CMK (cell line): ENCODE measurements at places on chromosomes 5 and 9.

DNA sequence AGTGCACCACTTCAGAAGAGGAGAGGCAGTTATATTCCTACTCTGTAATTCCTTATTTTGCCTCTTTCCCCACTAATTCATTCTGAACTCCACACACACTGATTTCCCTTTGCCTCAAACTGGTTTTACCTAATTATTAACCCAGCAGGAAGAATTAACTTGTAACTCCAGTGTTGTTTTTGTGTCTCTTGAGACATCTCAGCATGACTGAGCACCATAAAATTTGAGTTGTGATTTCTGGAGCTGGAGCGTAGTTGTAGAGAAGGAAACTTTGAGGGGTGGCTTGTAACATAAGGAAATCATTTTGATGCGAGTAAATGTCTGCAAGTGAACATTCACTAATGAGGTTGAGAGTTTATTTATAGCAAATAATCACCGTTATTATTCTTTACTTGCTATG is 265.2 kb downstream of the TMEM38B start:
- no peak for DNase-seq

DNA sequence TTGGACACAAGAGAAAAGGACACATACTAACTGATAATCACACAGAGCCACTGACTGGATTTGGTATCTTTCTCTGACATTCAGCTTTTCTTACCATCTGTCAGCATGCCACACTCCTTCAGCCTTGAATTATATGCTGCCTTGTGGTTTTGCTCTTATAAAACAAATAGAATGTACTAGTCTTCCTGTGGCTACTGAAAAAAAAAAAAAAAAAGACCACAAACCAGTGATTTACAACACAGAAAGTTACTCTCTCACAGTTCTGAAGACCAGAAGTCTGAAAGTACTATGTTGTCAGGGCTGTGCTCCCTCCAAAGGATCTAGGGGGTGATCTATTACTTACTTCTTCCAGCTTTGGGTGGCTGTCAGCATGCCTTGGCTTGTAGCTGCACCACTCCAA is 82.3 kb downstream of the THBS4 start:
- no peak for DNase-seq

- DNase-seq, result no peak
Observed at GRCh38 chr5:65061250-65061973, 292.7 kb downstream of the CWC27 start.

DNA sequence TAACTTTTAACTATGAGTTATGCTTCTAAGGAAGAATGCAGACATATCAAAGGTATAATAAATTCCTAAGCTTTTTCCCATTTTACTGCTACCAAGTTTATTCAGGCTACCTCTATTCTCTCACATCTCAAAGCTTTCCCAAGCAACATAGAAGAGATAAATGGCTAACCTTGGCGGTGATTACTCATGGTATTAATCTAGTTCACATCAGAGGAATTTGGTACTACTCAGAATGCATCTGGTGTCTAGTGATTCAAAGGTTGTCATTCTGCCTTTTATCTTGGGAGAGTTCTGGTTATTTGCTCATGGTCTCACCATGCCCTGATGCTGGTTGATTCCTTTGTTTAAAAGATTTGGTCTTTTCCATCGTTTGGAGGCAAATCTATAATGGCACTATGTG is 182.7 kb downstream of the TAF11L14 start:
- DNase-seq, result no peak

DNA sequence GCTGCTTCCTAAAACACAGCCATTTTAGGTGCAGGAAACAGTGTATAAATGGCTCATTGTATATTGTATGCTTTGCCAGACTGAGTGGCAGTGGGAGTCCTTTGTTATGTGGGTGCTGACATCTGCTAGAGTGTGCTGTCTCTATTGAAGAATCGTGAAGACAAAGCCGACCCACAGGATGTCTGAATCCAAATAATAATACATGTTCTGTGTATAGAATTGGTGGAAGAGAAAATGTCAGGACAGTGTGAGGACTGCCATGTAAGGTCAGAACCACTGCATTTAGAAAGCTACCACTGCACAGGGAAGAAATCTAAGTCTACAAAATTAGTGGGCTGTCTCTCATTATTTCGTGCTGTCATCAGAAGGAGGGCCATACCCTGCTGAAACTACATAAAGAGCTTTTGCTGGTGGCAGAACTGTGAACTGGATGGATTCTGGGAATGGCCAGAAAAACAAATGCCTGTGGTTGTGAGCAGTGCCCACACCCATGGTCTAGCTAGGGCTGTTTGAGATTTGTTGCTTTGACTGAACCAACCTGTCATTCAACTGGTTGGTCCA is 2.5 kb downstream of the IL7R start:
- no peak for DNase-seq

DNA sequence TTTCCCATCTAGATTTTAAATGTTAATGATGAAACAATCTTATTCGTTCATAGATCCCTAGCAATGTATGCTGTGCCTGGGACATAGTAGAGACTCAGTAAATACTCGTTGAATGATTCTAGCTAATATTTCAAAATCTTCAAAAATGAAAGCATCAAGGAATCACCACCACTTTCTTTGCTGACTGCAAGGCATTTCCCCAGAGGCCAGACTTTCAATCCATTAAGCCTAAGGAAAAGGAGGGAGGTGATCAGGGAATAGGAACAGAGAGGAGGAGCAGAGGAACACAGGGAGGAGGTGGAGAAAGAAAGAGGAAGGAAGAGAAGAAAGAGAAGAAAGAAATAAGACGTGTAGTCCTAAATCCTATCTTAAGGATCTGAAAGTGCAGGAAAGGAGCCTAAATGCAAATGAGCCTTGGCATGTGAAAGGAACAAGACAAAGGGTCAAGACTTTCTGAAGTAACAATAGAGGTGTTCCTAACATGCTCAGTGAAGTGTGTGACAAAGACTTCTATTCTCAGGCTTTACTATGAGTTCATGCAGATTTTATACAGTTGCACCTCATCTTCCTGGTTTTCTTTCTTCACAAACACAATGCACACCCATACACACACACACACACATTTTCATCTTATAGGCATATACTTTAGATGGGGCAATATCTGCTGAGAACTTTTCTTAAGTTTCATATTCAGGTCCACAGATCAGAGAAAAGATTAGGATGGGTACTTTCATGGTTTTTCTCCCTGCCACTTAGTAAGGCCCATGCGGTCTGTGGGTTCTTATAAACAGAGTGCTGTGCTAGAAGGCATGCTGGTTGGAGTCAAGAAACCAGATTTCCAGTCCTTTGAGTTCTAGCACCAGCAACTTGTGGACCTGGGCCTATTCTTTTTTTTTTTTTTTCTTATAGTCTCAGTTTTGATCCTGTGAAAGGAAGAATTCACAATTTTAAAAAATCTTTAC is 512.2 kb upstream of the TNC start:
- no peak for DNase-seq

DNA sequence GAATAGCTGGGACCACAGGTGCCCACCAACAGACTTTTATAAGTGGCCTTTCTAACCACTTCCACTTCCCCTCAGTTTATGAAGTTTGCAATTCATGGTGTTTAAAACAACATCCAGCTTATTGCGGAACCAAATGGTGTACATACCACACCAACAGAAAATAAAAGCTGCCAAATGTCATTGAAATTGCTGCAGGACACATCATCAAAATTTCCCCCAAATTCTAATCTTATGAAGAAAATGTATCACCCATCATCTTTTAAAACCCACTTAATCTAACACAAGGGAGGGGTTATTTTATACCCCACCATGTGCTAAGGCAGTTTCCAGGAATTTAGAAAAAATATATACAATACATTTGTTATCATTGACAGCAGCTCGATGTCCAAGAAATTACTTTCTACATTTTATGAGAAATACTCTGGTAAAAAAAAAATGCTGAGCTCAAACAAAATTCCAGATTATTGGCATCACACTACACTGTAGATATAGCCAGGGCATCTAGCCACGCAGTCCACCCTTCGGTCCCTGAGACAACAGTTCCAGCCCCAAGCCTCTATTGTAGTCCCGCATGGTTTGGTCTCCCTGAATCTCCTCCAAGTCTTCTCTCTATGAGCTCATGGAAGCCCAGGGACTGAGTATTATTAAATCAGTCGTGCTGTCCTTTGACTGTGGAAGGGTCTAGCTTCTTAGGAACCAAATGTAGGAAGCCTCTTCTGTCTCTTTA is 372.8 kb upstream of the SLC30A5 start:
- DNase-seq, result no peak

- DNase-seq, result peak; percentile 37
Observed at GRCh38 chr9:16884952-16885513, 14.6 kb upstream of the BNC2 start.

DNA sequence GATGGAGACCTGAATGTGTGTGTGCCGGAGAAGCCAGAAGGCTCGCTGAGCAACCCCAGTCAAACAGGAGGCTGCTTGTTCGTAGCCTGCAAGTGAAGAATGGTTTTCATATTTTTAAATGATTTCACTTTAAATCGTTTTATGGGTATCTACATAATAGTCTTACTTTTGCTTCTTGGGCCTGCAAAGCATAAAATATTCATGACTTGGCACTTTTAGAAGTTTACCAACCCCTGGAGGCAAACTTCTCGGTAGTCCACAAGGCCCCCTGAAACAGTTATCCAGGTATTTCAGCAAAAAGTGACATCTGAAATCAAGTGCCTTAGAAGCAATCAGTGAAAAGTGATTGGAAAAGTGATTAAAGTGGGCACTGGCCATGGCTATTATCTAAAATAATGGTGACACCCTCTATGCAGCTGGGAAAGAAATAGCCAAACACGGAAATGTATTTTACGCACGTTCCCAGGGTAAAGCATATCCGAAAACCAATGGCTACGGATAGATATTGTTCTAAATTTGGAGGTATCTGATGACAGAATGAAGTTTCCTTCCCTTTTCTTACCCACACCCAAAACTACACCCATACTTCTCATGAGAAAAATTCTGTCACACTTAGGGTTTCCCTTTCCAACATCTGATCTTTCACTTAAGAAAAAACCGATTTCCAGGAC is 39.0 kb downstream of the RAPGEF1 start:
- DNase-seq, result no peak

GRCh38 chr9:99249619-99250018 is 27.5 kb downstream of the SEC61B start:
- DNase-seq, result no peak

- no peak for DNase-seq
Observed at GRCh38 chr9:37508834-37509206, 23.1 kb downstream of the POLR1E start.

- no peak for DNase-seq
Observed at GRCh38 chr9:70255486-70255885, 3.3 kb upstream of the SMC5 start.

DNA sequence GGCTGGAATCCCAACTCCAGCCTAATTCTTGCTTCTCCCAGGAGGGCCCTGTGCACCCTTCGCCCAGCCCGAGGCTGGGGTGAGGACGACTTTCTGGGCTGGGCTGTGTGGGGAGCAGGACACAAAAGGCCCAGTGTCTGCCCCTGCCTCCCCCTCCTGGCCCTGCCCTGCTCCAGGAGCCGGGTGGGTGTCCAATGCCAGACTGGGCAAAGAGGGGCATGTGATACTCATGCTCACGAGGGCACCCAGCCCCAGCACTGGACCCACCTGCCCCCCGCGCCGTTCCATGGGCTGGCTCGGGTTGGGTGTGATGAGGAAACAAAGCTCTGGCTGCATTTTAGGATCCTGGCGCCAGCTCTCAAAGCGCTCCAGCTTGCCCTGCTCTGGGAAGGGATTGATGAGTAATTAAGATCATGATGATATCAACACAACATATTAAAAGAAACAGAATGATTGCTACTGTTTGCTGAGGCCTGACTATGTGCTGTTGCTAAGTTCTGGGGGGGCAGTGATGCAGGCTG is 30.7 kb downstream of the LHX2 start:
- DNase-seq, result no peak

GRCh38 chr5:32589942-32590869 is 4.8 kb downstream of the SUB1 start:
- no peak for DNase-seq

- no peak for DNase-seq
Observed at GRCh38 chr9:128097543-128098296, 29.7 kb downstream of the SLC25A25 start.

DNA sequence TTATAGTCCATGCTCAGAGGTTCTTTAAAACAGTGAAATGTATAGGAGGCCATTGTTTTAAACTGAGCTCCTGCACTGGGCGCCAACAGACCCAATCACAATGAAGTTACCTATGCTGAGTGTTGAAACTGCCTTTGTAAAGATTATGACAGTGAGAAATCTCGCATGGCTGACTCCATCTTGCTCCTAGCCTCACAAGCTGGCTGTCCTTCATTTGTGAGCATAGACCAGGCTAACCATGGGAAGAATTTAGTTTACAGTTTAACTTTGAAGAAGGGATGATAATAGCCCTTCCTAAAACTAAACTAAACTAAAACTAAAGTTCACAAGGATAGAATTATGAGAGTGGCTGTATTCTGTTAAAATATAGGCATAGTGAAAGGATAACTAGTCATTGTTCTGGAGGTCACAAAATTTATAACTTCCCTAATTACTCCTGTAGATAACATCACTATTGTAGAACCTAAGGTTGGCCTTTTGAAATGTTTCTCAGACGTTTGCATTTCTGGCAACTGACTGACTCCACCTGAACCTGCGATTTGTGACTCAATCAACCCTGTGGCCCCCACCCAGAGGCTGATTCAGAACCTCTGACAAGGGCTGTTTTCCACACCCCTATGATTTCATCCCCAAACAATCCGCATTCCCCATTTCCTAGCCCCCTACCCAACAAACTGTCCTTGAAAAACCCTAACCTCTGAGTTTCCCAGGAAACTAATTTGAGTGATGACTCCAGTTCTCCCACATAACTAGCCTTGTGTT is 59.1 kb downstream of the HMHB1 start:
- no peak for DNase-seq

- DNase-seq, result no peak
Observed at GRCh38 chr9:124326378-124326777, 68.6 kb downstream of the NEK6 start.

- no peak for DNase-seq
Observed at GRCh38 chr9:78278177-78278777, 18.6 kb upstream of the PSAT1 start.

GRCh38 chr9:93569621-93570174 is 6.7 kb upstream of the PHF2 start:
- no peak for DNase-seq

DNA sequence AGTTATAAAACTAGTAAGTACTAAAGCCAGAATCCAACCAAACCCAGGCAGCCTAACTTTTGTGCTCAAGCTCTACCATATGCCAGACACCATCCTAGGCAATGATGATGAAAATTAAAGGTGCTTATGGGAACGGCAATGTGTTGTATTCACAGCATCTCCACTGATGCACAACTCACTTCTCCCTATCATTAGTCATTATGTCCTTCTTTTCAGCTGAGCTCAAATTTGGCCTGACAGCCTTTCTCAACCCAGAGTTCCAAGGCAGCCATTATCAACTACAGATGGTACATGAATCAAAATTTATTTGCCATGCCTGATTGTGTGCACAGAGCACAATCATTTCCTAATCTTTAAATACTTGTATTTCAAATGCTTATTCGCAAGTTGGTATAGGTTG is 121.6 kb upstream of the TNPO1 start:
- DNase-seq, result no peak

DNA sequence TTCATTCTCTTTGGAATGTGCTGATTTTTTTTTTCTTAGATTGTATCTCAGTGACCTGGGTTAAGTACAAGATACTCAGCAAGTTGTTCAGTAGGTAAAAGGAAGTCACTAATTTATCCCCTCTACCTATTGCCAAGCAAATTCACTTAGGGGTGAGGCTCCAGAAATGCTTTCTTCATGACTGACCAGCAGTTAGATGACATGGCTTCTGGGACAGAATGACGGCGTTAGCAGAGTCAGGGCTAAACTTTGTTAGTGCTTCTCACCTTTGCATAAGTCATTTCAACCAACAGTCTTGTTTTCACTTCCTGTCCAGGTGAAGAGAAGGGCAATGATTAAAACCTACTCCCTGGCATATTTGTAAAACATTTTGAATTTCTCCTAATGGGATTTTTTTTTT is 20.2 kb upstream of the MTAP start:
- no peak for DNase-seq
